Anterior cingulate cortex (tissue), 58 donors: ENCODE measurements at places on chromosomes 13 and 19.

DNA sequence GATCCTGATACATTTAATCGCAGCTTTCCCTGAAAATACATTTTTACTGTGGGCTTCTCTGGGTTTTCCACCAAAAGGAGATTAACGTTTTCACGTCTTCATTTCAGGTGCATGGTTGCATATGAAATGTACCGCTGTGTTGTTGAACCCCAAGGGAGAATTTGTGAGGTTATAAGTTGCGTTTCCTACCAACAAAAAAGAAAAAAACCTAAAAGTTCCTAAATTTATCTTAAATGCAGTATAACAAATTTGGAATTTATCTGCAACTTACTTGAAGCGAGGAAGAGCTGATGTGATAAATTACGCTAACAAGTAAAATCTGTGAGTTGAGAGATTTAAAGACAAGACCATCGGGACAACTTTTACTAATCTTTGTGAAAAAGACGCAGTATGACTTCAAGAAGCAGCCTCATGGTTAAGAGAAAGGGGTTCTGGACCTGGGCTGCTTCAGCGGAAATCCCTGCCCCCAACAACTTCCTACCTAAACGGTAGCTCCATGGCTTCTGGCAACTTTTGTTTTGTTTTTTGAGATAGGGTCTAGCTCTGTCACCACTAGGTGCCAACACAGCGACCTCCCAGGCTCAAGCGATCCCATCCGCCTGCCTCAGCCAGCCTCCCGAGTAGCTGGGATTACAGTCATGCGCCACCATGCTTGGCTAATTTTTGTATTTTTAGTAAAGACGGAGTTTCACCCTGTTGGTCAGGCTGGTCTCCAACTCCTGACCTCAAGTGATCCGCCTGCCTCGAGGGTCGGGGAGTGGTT is 958 bp upstream of the OBI1 start:
- DNase-seq, result peak; percentile 4

GRCh38 chr13:95298169-95298965 is 2.9 kb downstream of the ABCC4 start:
- no peak for DNase-seq

DNA sequence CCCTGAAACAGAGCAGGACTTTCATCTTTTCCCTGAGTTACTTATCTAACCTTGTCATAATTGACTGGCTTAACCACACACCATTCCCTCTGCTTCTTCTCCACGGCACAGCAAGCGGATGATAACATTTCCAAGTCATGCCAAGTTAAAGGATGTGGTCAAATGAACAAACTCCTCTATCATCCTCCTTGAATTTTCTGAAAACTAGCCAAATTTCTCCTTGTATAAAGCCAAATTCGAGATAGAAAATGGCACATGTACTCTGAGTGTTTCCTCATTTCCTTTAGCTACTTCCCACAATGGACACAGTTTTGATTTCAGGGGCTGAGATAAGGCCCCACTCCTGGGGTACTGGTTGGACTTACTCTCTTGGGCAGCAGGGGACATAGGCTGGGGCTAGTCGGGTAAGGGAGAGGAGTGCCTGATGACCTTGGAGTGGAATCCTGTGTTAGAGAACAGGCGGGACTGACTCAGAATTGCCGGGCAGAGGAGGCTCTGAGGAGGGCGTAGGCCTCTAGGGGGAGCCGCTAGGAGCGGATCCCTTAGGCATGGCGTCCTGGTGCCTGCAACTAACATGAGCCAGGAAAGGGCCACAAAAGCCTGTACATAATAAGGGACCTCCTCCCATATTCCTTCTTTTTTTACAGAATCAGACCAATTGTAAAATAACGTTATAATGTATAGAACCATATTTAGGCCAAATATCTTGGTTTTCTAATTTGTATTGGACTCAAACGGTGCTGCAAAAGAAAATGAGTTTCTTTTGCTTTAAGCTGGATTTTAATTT is 20.3 kb upstream of the TMTC4 start:
- no peak for DNase-seq

- no peak for DNase-seq
Measured at GRCh38 chr13:110912651-110913051, 2.2 kb downstream of the ANKRD10 start.

DNA sequence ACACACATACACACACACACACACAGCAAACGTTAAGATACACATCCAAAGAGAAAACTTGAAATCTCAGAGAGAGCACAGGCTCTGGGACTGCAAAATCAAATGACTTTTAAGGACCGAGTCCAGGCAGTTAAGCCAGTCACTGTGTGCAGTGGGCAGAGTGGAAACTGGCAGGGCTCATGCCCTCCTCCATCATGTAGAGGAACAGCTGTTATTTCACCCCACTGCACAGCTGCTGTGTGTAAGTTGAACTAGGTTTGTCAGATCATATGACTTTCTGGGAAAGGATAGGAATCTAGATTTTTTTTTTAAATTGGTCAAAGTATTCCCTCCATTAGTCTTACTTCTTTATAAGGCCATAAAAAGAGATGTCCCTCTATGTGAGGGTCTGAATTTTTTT is 1002.1 kb downstream of the UQCRFS1 start:
- no peak for DNase-seq

- DNase-seq, result no peak
Measured at GRCh38 chr19:30064771-30065494, 122.9 kb downstream of the URI1 start.

GRCh38 chr13:20407759-20408158 is 117.9 kb downstream of the CRYL1 start:
- DNase-seq, result no peak

DNA sequence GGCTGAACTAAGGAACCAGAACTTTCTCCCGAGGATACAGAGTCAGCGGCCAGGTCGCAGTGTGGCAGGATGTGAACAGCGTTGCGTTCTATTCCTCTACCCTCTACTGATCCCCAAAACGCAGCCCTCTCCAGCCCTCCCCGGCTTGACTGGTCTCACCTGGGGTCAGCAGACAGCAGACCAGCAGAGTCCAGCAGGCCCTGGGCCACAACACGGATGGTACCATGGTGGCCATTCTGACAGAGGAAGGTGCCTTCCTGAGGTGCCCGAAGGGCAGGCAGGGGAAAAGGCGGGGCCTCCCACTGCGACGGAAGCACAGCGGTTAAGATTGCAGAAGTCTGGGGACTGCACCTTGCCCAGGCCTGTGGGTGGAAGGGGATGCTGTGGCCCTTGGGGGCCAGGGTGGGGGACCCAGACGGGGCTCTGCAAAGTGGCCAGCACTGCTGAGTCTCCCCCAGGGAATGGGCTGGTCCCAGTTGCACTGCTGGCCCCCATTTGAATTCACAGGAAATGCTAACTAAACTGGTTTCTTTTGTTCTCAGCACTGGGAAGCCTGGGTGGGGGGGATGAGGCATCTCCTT is at the start of gene ICAM3:
Gene ICAM3 (minus strand): TSS at position 245 of the 581 bp plus-strand sequence. CDS start 10 bp downstream, at position 235.
- no peak for DNase-seq

GRCh38 chr19:4373601-4374497 is 26.5 kb downstream of the SH3GL1 start:
- DNase-seq, result peak; percentile 57

- no peak for DNase-seq
Measured at GRCh38 chr13:45763419-45763818, 61.3 kb downstream of the CBY2 start.
